ENCODE measurements at places on chromosomes 3 and 15. TPM values are rescaled to one million over a fixed set of nuclear protein-coding genes. Genes with fewer than 3 reads are reported as not detected.

The GOLGA8J gene
- total RNA-seq: not detected

The FETUB gene
- not detected for total RNA-seq

The C2CD4A gene
- total RNA-seq: not detected

The GPR27 gene
- total RNA-seq: 0.25 TPM

The NAALADL2 gene
- 11.4 TPM for total RNA-seq

The MESP2 gene
- total RNA-seq: 2.9 TPM

The CERS3 gene
- not detected for total RNA-seq

The CPLX3 gene
- total RNA-seq: not detected

The GOLGA6D gene
- total RNA-seq: not detected

The MUC20 gene
- 4.5 TPM for total RNA-seq

The ISLR gene
- 163 TPM for total RNA-seq

The SKOR1 gene
- total RNA-seq: 0.08 TPM

The SCAMP2 gene
- 18.5 TPM for total RNA-seq

The CSTA gene
- 15.2 TPM for total RNA-seq

The ANKRD34C gene
- not detected for total RNA-seq

The ROBO2 gene
- total RNA-seq: 1.2 TPM

The GHSR gene
- total RNA-seq: not detected

The TMCO5A gene
- 0.49 TPM for total RNA-seq

The WDR93 gene
- total RNA-seq: 0.49 TPM

The C3orf52 gene
- 10.7 TPM for total RNA-seq

The GOLGA8T gene
- not detected for total RNA-seq

The ANKUB1 gene
- total RNA-seq: not detected

The ADAMTS7 gene
- total RNA-seq: 7.5 TPM

The TMEM108 gene
- total RNA-seq: not detected

The EFCC1 gene
- not detected for total RNA-seq

The SLC27A2 gene
- not detected for total RNA-seq

The FAM174B gene
- total RNA-seq: 5.5 TPM

The MED12L gene
- total RNA-seq: 0.72 TPM

The SEMA3G gene
- total RNA-seq: not detected

The NOX5 gene
- total RNA-seq: 0.27 TPM

The SMCO1 gene
- total RNA-seq: not detected

The FAM98B gene
- total RNA-seq: 6.5 TPM

The ECE2 gene
- not detected for total RNA-seq

The FBXW12 gene
- 0.27 TPM for total RNA-seq

The CYP1A1 gene
- not detected for total RNA-seq

The AHSG gene
- total RNA-seq: not detected

The RTP1 gene
- total RNA-seq: not detected

The TRH gene
- 2.5 TPM for total RNA-seq

The LRRN1 gene
- total RNA-seq: 1.7 TPM

The RPUSD3 gene
- total RNA-seq: 25.8 TPM

The CORO2B gene
- 8.1 TPM for total RNA-seq

The PPP2R3A gene
- 16.1 TPM for total RNA-seq

The CCNDBP1 gene
- total RNA-seq: 44.6 TPM

The VEPH1 gene
- 27.4 TPM for total RNA-seq

The CLDN1 gene
- 0.18 TPM for total RNA-seq

The GP5 gene
- total RNA-seq: 0.49 TPM

The ABHD6 gene
- 5.5 TPM for total RNA-seq

The MCTP2 gene
- 3.9 TPM for total RNA-seq

The PLD1 gene
- total RNA-seq: 23.1 TPM

The CCK gene
- not detected for total RNA-seq

The SEMA3B gene
- 9.7 TPM for total RNA-seq

The NMNAT3 gene
- total RNA-seq: 1.8 TPM

The TRIM59 gene
- total RNA-seq: 47.8 TPM

The MEX3B gene
- 3.5 TPM for total RNA-seq

The CCNB2 gene
- total RNA-seq: 32.1 TPM

Measured in fibroblast of the aortic adventitia (primary cell).